Lower lobe of right lung (tissue), 2 donors: ENCODE measurements at places on chromosomes 5 and 9. TPM values are rescaled to one million over a fixed set of nuclear protein-coding genes. Genes with fewer than 3 reads are reported as not detected.
A peak's percentile ranks its signal among the peaks of the same experiment; 100 is the strongest.

PLAC8L1 gene
- not detected for total RNA-seq

FBN2 gene
- total RNA-seq = 0.83 TPM

BTNL3 gene
- total RNA-seq = not detected

TRIP13 gene
- total RNA-seq = 1.0 TPM

KCNIP1 gene
- total RNA-seq = 1.7 TPM

LOX gene
- 16.2 TPM for total RNA-seq

RALGPS1 gene
- total RNA-seq = 17.6 TPM

KCTD16 gene
- 2.5 TPM for total RNA-seq

SLCO4C1 gene
- total RNA-seq = 29.5 TPM

DNA sequence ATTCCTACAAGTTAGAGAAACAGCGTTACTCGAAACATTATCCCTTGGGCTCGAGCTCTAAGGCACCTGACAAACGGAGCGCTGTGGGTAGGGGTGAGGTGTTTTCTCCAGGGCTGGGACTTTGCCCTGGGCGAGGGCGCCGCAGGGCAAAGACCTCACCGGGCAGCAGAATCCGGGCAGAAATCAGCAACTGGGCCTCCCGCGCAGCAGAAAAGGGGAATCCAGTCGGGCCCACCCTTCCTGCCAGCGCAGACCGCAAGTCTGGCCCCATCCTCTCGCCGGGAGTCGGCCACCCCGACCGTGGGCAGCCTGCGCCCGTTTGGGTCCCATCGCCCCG lies 430 bp upstream of the MSH3 start:
- peaks cover 17% of the 10 kb centered on the region for H3K4me1 ChIP-seq
- no peak for DNase-seq
- H3K27ac ChIP-seq = no peak overlapping the region
- H3K27me3 ChIP-seq = no peaks in the 10 kb centered on the region
- peak overlapping the region; percentile 85 for H3K4me3 ChIP-seq
- peaks cover 26% of the 10 kb centered on the region for H3K36me3 ChIP-seq

- DNase-seq = peak; percentile 29
- H3K27me3 ChIP-seq = no peaks in the 10 kb centered on the region
- peaks cover 39% of the 10 kb centered on the region for H3K36me3 ChIP-seq
- no peak overlapping the region for H3K4me3 ChIP-seq
- no peaks in the 10 kb centered on the region for H3K4me1 ChIP-seq
- H3K27ac ChIP-seq = no peak overlapping the region
Observed at GRCh38 chr5:644509-644908, 32.4 kb downstream of the CEP72 start.

DNA sequence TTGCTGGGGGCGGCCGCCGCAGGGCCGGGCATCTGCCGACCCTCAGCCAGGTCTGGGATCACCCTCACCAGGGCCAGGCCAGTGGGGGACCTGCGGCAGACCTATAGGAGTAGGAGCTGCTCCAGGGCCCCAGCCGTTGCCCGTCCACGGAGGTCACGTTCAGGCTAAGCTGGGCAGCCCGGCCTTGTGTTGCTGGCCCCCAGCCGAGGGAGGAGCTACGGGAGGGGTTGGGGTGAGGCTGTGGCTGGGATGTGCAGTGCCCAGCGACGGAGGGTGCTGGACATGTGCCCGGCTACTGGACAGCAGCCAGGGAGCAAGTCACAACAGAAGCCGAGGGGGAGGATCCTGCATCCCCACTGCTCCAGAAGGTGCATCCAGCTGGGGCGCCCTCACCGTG lies 39.6 kb upstream of the SLC6A19 start:
- H3K27me3 ChIP-seq = peaks cover under 1% of the 10 kb centered on the region
- H3K27ac ChIP-seq = no peak overlapping the region
- DNase-seq = peak; percentile 62

DNA sequence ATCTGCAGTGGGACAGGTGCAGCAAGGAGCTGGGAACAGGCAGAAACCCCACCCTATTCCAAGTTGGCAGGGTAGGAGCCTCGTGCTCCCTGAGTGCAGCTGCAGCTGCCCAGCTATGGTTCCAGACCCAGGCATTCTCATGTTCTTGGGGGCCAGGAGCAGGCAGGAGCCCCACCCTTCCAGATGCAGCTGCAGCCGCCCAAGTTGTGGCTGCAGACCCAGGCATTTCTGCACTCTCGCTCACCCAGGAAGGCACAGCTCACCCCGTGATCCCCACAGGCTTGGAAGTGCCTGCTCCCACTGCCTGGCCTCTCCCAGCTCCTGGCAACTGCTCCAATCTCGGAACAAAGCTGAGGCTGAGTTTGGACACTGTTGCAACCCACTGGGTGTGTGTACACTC lies 275.8 kb upstream of the ADRA1B start:
- H3K4me3 ChIP-seq = no peak overlapping the region
- no peak overlapping the region for H3K27ac ChIP-seq
- no peak for DNase-seq
- H3K36me3 ChIP-seq = no peaks in the 10 kb centered on the region
- no peaks in the 10 kb centered on the region for H3K4me1 ChIP-seq

- no peaks in the 10 kb centered on the region for H3K27me3 ChIP-seq
- H3K27ac ChIP-seq = peak overlapping the region; percentile 18
- DNase-seq = peak; percentile 77
Observed at GRCh38 chr9:74642376-74642775, 145.2 kb downstream of the RORB start.

GRCh38 chr5:10705747-10706146 lies 55.3 kb downstream of the DAP start:
- peaks cover 6% of the 10 kb centered on the region for H3K36me3 ChIP-seq
- DNase-seq = no peak
- no peaks in the 10 kb centered on the region for H3K27me3 ChIP-seq
- no peak overlapping the region for H3K27ac ChIP-seq
- H3K4me3 ChIP-seq = no peak overlapping the region

GRCh38 chr5:125793470-125793869 lies 629.7 kb upstream of the GRAMD2B start:
- no peak overlapping the region for H3K27ac ChIP-seq
- H3K4me1 ChIP-seq = no peaks in the 10 kb centered on the region
- H3K27me3 ChIP-seq = no peaks in the 10 kb centered on the region
- H3K36me3 ChIP-seq = no peaks in the 10 kb centered on the region
- H3K4me3 ChIP-seq = no peak overlapping the region

- no peak overlapping the region for H3K27ac ChIP-seq
- H3K27me3 ChIP-seq = peaks cover 5% of the 10 kb centered on the region
- no peak for DNase-seq
- no peak overlapping the region for H3K4me3 ChIP-seq
- peaks cover 17% of the 10 kb centered on the region for H3K4me1 ChIP-seq
Observed at GRCh38 chr5:177595026-177595585, 3.1 kb downstream of the TMED9 start.

GRCh38 chr5:13985731-13986418 lies 41.4 kb upstream of the DNAH5 start:
- no peak for DNase-seq
- H3K4me3 ChIP-seq = no peak overlapping the region
- no peaks in the 10 kb centered on the region for H3K27me3 ChIP-seq

- H3K36me3 ChIP-seq = peaks cover 26% of the 10 kb centered on the region
- no peak overlapping the region for H3K4me3 ChIP-seq
- no peaks in the 10 kb centered on the region for H3K27me3 ChIP-seq
- peak overlapping the region; percentile 56 for H3K27ac ChIP-seq
Observed at GRCh38 chr9:98101416-98101815, 17.6 kb downstream of the TRIM14 start.

- H3K36me3 ChIP-seq = no peaks in the 10 kb centered on the region
- H3K4me1 ChIP-seq = no peaks in the 10 kb centered on the region
- no peaks in the 10 kb centered on the region for H3K27me3 ChIP-seq
- H3K27ac ChIP-seq = no peak overlapping the region
Observed at GRCh38 chr5:59621477-59621876, 272.0 kb downstream of the PDE4D start.

DNA sequence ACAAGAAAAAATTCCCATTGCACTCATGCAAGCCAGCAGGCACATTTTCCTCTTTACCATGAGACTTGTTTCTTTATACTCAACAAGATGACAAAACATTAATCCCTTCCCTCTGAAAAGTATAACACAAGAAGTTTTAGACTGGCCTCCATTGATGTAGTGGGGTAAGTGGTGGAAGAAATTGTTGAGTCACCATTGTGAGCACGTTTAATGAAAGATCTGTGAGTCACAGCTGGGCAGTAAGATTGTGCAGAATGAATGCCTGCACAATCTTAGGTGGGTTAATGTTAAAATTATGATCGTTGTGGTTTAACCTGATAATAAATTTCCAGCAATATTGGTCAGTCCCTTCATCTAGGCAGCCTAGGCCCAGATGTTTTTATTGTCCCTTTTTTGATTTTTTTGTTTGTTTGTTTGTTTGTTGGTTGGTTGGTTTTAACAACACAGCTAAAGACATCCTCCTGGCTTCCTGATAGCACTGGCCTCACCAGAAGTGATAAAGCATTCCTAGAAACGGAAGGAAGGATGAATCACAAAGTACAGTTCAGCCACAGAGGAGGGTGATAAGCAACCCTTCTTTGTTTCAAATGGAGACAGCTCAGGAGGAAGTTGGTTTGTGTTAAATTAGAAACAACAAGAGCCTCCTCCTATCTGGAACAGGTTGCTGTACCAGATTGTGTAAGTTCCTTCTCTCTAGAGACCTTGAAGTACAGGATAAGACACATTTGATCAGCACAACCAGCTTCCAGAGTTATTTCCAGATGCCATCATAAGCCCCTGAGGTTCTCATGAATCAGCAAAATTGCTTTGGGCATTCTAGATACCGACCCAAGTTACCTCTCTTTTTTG lies 40.3 kb downstream of the SLC24A2 start:
- no peak for DNase-seq
- H3K4me3 ChIP-seq = no peak overlapping the region

DNA sequence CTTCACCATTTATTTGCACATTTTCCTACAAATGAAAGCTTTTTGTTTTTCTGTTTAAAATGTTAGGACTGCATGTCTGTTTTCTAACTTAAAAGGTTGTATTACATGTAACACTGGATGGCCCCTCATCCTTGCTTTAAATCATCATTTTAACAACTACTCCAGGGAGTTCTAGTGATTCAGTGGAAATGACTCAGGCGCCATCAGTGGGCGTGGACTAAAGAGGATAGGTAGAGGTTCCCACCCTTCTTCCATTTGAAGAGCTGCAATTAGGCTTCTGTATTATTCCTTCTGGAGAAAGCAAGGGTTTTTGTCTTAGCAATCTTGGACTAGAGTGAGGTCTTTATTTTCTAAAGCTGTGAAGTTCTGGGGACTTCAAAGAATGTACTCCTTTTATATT lies 213.7 kb downstream of the TMEM38B start:
- H3K36me3 ChIP-seq = no peaks in the 10 kb centered on the region
- H3K27me3 ChIP-seq = no peaks in the 10 kb centered on the region
- DNase-seq = no peak
- no peak overlapping the region for H3K27ac ChIP-seq
- no peak overlapping the region for H3K4me3 ChIP-seq

DNA sequence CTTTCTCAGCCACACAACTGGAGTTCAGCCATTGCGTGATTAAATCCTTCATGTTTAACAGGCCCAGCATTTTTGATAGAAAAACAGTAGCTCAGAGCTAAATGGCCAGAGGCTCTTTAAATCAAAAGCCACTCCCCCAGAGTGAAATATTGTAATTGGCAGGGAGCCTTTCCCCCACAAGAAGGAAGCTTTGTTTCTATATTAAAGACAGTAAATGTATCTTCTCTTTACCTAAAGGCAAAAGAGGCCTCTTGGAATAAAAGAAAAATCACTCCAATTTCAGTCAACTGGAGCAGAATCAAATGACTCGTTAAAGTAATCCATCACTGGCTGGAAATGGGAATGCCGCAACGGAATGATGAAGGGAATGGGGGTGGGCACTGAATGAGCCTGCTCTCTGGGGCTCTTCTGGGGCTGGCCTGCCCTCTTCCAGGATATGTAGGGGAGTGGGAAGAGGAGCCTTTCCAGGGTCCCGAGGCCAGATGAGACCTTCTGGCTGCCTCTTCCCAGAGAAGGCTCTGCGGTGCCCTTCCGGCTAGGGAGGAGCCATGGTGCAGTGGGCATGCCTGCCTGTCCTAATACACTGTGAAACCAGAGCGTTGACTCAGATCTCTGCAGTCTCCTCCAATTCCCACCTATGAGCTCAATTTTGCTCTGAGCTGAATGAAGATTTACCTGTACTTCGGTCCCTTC lies 45.2 kb downstream of the ANKDD1B start:
- H3K27ac ChIP-seq = peak overlapping the region; percentile 42
- no peaks in the 10 kb centered on the region for H3K4me1 ChIP-seq
- no peaks in the 10 kb centered on the region for H3K36me3 ChIP-seq

DNA sequence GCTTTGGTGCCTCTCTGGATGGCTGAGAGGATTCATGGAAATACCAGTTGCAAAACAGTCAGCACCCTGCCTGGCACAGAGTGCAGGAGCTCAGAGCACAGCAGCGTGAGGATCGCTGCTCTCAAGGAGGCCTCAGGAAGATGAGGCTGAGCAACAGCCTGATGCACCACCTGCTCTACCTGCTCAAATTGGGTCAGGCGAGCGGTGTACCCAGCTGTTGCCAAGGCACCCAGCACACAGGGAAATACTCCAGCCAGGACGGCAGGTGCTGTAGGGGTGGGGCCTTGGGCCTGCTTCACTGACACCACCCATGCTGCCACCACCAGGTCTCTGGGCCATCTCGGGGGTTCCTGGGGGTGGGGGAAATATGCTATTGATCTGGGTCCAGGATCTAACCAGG lies 4.3 kb downstream of the EEIG1 start:
- H3K27me3 ChIP-seq = no peaks in the 10 kb centered on the region
- H3K27ac ChIP-seq = peak overlapping the region; percentile 78
- H3K36me3 ChIP-seq = no peaks in the 10 kb centered on the region
- peak overlapping the region; percentile 79 for H3K4me3 ChIP-seq
- DNase-seq = peak; percentile 78
- peaks cover 89% of the 10 kb centered on the region for H3K4me1 ChIP-seq

GRCh38 chr9:82124090-82124489 lies 135.5 kb downstream of the SPATA31D1 start:
- H3K27ac ChIP-seq = no peak overlapping the region
- no peak for DNase-seq
- H3K27me3 ChIP-seq = no peaks in the 10 kb centered on the region
- no peak overlapping the region for H3K4me3 ChIP-seq

GRCh38 chr5:127563136-127563535 lies 45.7 kb downstream of the PRRC1 start:
- H3K27me3 ChIP-seq = no peaks in the 10 kb centered on the region
- no peak for DNase-seq
- no peak overlapping the region for H3K4me3 ChIP-seq
- H3K4me1 ChIP-seq = peaks cover 8% of the 10 kb centered on the region
- H3K27ac ChIP-seq = no peak overlapping the region

DNA sequence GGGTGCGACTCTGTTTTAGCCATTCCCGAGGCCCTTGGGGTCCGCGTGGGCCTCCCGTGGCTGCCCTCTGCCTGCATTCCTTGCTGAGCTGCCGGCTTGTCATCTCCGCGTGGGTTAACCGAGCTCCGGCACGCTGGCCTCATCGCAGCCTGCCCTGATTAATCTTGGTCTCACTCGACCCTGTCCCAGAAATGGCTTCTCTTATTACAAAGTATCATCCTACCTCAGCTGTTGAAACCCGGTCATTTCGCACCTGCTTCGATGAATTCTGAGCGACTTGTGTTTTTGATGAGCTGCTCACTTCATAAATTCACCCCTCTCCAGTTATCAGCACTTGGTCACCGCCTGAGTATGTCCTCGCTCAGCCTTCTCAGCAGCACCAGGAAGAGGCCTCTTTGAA lies 123.5 kb upstream of the EGFLAM start:
- no peak for DNase-seq
- H3K36me3 ChIP-seq = no peaks in the 10 kb centered on the region
- no peaks in the 10 kb centered on the region for H3K27me3 ChIP-seq
- no peak overlapping the region for H3K4me3 ChIP-seq
- H3K27ac ChIP-seq = no peak overlapping the region
- H3K4me1 ChIP-seq = no peaks in the 10 kb centered on the region

- peaks cover 11% of the 10 kb centered on the region for H3K36me3 ChIP-seq
- DNase-seq = no peak
- H3K27ac ChIP-seq = no peak overlapping the region
- H3K4me3 ChIP-seq = no peak overlapping the region
- peaks cover 6% of the 10 kb centered on the region for H3K4me1 ChIP-seq
Observed at GRCh38 chr9:113513536-113513935, 50.0 kb downstream of the RGS3 start.
